Suprapubic skin (tissue), 4 donors: ENCODE measurements at places on chromosomes 6 and 20. TPM values are rescaled to one million over a fixed set of nuclear protein-coding genes. Genes with fewer than 3 reads are reported as not detected.
A peak's percentile ranks its signal among the peaks of the same experiment; 100 is the strongest.

CLVS2 gene
- 0.44 TPM for total RNA-seq

DNA sequence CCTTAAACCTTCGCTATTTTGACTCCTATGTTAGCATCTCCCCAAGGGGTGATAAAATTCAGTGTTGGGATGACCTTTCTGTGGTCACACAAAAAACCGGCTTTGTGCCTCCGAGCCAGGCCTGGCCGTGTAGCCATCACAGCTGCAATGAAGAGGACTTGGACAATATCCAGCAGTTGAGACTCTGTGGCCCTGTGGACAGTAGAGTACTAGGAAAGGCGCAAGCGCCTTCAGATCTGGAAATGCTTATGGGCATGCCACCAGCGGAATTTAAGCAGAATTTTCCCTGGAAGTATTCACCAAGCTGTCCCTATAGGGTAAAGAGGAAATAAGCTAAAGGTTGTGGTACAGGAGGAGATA, 63.3 kb upstream of the SLC2A12 start:
- H3K27me3 ChIP-seq, result peaks cover 14% of the 10 kb centered on the region
- H3K27ac ChIP-seq, result no peak overlapping the region
- no peaks in the 10 kb centered on the region for H3K36me3 ChIP-seq
- no peak overlapping the region for H3K4me3 ChIP-seq
- H3K4me1 ChIP-seq, result no peaks in the 10 kb centered on the region
- no peak for DNase-seq

DNA sequence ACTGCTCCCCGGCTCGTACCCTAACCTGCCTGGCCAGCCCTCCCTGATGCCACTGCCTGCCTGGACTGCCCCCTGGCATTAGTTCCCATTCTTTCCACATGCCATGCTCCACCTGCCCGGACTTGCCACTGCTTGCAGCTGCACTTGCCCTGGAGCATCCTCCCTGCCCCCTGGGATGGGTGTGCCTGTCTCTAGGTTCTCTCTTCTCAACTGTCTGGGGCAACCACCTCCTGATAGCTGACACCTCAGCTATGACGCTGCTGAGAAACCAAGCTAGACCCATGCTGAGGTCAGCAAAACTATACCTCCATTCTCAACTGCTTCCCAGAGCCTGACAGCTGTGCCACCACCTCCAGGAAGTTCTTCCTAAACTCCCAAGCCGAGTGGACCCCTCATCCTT, 72.1 kb downstream of the PERP start:
- H3K4me1 ChIP-seq, result peaks cover 40% of the 10 kb centered on the region
- peak overlapping the region; percentile 86 for H3K27ac ChIP-seq
- H3K4me3 ChIP-seq, result no peak overlapping the region

- no peaks in the 10 kb centered on the region for H3K36me3 ChIP-seq
- no peak overlapping the region for H3K27ac ChIP-seq
- H3K4me3 ChIP-seq, result no peak overlapping the region
- DNase-seq, result no peak
- H3K4me1 ChIP-seq, result peaks cover 4% of the 10 kb centered on the region
Observed at GRCh38 chr20:1423625-1424106, 30.8 kb upstream of the FKBP1A start.

- no peak overlapping the region for H3K4me3 ChIP-seq
- H3K27me3 ChIP-seq, result no peaks in the 10 kb centered on the region
- no peak for DNase-seq
- H3K4me1 ChIP-seq, result peaks cover 3% of the 10 kb centered on the region
Observed at GRCh38 chr20:20755674-20756319, 43.4 kb upstream of the RALGAPA2 start.

DNA sequence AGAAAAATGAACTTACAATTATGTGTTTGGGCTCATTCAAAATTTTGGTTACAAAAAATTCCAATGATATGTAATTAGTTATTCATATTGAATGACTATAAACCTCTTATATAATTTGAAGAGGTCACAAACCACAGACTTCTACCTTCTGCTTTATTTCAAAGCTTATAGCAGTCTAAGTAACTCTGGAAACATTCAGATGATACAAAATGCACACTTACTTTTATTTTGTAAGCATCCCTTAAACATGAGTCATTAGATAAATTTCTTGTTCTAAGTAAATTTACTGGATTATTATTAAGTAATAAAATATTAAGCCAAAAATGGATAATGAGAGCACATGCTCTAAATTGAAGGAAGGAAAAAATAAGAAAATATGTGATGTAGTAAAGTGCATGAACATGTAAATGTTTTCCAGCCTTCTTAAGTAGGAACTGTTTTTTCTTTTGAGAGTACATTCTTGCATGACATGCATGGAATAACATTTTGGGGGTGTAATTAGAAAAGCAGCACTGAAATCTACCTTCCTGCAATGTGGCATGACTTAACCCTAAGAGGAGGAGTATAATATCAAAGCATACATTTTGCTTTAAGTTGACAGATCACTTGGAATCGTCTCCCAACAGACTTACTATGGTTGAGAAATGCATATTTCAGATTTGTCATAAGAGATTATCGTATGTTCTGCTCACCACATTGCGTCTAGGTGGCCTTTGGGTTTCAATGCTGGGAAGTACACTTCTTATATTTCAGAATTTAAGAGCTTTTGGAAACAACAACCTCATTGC, 372.7 kb upstream of the HSF2 start:
- H3K27ac ChIP-seq, result no peak overlapping the region
- peaks cover 17% of the 10 kb centered on the region for H3K4me1 ChIP-seq
- no peak for DNase-seq
- H3K36me3 ChIP-seq, result no peaks in the 10 kb centered on the region
- no peaks in the 10 kb centered on the region for H3K27me3 ChIP-seq

DNA sequence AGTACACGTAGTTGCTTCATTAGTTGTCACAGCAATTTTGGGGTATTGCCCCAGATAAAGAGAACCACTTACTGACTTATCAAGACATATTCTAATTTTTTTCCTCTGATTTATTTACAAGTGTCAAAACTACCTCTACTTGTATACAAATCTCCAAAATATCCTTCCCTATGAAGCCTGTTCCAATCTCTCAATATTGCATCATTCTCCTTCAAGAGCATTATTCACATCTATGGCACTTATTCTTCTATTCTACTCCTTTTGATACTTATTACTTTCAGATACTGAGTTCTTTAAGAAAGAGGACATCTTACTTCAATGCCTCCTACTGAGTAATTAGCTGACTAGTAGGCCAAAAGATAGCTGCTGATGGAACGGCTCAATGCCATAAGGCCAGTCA, 105.2 kb downstream of the SMLR1 start:
- no peaks in the 10 kb centered on the region for H3K36me3 ChIP-seq
- no peak for DNase-seq
- no peaks in the 10 kb centered on the region for H3K27me3 ChIP-seq

DNA sequence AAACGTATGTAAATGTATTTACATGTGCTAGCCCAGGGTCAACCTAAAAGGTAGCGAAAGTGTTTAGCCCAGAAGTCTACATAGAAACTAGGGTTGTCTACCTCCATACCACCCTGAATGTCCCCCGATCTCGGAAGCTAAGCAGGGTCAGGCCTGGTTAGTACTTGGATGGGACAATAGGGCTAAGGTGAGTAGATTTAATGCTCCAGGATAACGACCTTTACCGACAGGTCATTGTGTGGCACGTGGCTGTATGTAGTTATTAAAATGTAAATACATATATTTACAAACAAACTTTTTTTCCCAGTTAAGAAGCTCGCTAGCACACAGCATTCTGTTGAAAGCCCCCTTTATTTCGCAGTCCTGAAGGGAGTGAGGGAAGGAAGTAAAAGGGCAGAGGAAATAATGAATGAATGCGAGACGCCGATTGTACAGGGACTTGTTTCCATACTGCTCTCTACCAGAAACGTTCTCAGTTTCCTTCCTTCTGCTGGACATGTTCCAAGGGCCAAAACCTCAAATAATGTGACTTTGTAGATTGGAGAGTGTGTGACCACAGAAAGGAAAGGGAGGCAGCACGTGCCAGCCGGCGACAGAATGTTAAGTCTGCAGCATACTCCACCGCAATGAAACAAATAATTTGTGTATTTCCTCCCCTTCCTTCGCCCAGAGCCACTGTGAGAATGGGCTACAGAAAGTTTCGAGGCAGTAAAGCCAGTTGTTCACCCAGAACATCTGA, 612 bp downstream of the ADAT2 start:
- DNase-seq, result no peak
- H3K27ac ChIP-seq, result peak overlapping the region; percentile 73
- H3K4me3 ChIP-seq, result peak overlapping the region; percentile 82
- peaks cover 3% of the 10 kb centered on the region for H3K36me3 ChIP-seq
- peaks cover 29% of the 10 kb centered on the region for H3K4me1 ChIP-seq

GRCh38 chr6:150314230-150315188, 54.3 kb upstream of the IYD start:
- H3K4me1 ChIP-seq, result no peaks in the 10 kb centered on the region
- no peaks in the 10 kb centered on the region for H3K27me3 ChIP-seq
- DNase-seq, result no peak

- H3K27ac ChIP-seq, result no peak overlapping the region
- no peaks in the 10 kb centered on the region for H3K4me1 ChIP-seq
- H3K27me3 ChIP-seq, result peaks cover 46% of the 10 kb centered on the region
- H3K36me3 ChIP-seq, result no peaks in the 10 kb centered on the region
- DNase-seq, result no peak
- no peak overlapping the region for H3K4me3 ChIP-seq
Observed at GRCh38 chr6:89888871-89889270, 5.4 kb upstream of the GJA10 start.

DNA sequence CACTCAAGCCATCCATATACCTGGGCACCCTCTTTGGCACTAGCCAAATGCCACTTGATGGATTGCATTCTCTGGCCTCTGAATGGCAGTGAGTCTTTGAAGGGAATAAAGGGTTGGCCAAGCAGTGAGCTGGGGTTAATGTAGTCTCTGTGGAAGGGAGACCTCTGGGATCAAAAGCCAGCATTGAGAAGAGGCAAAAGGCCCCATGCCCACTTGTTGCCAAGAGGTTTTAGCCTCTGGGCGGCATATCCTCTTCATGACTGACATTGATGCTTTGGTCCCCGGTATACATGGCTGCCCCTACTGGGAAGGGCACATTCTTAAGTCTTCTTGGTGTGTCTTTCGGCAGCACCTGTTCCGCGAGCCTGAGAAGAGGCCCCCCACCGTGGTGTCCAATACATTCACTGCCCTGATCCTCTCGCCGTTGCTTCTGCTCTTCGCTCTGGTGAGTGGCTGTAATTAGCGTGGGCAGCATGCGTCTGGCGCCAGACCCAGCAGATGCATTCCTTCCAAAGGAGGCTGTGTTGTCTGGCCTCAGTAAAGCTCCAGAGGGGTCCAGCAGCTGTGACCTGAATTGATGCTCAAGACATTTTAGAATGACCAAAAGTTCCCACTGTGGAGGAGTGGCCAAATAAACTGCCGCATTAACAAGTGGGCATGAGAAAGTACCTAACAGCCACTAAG, 29.5 kb downstream of the GHRH start:
- H3K27ac ChIP-seq, result no peak overlapping the region
- peaks cover 98% of the 10 kb centered on the region for H3K36me3 ChIP-seq
- peaks cover 15% of the 10 kb centered on the region for H3K4me1 ChIP-seq
- H3K27me3 ChIP-seq, result no peaks in the 10 kb centered on the region
- peak; percentile 37 for DNase-seq
